ENCODE measurements at places on chromosomes 1 and 21.

GRCh38 chr1:232084584-232085223, 458.1 kb downstream of the DISC1 start:
- DNase-seq: no peak

DNA sequence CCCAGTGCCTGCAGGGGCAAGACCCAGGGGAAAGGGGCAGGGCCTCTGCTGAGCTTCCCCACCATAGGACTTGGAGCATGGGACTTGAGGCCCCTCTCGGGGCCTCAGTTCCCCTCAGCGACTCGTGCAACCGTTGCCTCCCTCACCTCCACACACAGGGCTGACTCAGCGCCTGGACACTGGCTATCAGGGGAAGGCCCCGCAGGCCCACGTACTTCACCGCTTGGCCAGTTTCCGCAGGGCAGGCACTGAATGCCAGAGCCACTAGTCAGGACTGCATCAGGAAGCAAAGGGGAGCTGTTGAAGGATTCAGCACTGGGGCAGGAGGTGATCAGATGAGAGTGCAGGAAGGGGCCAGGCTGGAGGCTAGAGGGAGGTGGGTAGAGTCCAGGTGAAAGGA, 15.5 kb upstream of the FAM131C start:
- no peak for DNase-seq

GRCh38 chr1:226870401-226871279, at the start of gene PSEN2:
Gene PSEN2, plus strand, starts transcription at chr1:226870616. Its CDS starts 11,292 bp downstream, at chr1:226881908.
- DNase-seq: no peak

GRCh38 chr1:18365099-18365705, 115.5 kb upstream of the KLHDC7A start:
- DNase-seq: no peak

- DNase-seq: no peak
Measured at GRCh38 chr1:58041621-58042020, 504.9 kb downstream of the OMA1 start.

DNA sequence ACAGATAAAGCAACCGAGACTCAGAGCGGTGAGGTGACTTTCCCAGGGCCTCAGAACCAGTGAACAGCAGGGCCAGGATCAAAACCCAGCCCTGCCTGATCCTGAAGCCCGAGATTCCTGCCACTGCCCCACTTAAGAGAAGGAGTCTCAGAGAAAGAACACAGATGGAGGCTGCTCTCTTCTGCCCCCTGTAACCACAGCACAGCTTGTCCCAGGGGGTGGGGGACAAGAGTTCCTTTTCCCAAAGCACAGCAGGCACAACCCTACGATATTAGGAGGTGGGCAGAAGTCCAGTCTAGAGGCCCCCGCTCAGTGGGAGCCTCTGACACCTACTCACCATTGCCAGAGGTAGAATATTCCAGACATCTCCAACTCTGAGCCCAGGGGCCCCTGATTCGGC, 24.0 kb upstream of the VWA5B1 start:
- no peak for DNase-seq

DNA sequence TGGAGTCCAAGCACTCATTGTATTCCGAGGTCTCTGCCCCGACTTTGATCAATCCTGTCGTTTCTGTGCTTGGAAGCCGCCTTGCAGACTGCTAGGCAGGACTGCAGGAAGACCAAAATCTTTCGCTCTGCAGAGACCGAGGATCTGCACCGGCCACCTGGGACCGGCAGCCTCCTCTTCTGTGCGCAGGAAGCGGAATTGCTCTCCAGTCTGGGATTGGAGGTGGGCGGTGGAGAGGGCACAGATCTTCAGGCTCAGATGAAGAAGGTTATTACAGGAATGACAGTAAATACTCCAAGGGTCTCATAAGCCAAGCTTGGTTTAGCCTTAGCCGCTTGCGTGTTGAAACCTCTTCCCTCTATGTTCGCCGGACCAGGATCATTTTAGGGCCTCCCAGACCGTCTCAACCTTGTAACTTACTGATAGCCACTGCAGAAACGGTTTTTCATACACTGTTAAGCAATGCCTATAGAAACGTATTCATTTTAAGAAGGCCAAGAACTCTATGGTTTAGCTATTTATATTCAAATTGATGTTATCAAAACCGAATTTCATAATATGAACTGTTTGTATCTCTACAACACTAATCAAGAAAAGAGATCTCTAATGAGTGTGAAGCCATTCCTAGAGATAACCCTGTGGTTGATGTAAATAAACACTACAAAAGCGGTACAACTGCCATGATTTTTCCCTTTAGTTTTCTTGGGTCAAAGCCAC, 1.1 kb downstream of the MIA3 start:
- DNase-seq: no peak

GRCh38 chr21:28867401-28867800, 125.3 kb downstream of the LTN1 start:
- no peak for DNase-seq

DNA sequence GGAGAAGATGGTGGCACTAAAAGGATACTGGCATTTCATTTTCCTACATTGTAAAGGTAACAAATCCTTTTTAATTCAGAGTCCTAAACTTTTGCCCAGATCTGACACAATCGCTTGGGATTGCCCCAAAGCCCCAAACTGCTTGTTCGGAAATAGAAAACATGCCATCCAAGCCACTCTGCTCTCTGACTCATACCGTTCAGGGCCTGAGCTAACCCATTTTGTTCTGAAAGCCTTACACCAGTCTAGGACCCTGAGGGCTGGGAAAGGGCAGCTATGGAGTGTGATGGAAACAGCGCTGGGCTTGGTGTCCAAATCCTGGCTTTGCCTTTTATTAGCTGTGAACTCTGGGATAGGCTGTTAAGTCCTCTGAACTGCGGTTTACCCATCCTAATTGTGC, 159.4 kb upstream of the UBE2U start:
- DNase-seq: no peak

DNA sequence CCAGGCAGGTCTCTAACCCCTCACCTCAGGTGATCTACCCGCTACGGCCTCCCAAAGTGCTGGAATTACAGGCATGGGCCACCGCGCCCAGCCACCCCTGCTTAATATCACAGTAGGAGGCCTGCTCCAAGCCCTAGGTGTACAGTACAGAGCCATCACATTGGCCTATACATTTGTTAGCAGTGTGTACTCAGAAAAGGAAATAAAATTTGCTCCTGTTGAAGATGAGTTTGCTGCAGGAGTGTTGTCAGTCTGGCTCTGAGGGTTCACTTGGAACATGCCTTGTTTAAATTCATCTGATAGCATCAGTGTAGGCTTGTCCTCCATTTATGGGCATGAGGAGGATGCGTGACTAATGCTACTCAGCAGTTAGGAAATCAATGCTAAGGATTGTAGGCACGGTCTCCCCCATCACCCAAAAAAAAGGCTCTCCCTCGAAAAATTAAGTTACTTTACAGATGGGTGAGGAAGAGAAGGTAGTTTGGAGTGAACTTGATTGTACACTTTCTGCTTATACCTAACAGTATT, 4.6 kb upstream of the ENAH start:
- DNase-seq: no peak

DNA sequence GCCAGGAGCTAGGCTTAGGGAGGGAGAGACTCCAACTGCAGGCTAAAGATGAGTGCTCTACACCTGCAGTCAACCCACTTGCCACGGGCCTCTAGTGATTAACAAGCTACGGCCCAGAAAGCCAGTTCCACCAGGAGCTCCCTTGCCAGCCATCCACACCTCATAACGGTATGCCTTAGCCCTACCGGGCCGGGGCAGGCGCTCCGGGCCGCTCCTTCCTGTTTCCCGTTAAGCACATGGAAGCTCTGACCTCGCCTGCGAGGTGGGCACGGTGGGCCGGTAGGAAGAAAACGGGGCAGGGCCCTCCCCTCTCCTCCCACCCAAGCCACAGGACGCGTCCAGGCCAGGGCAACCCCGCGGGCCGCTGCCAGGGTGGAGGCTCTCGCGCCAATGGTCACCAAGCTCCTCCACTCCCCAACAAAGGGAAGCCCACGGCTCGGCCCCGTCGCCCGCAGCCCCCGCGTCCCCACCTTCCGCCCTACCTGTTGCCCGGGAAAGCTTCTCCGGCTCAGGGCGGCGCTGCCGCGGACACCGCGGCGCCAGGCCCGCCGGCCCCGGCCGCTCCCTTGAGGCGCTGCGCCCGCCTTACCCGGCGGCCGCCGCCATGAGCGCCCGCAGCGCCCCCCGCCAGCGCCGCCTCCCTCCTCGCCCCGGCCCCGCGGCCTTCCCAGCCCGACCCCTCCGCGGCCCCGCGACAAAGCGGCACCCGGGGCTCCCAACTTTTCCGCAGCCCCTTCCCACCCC, 627 bp downstream of the CERS2 start:
- no peak for DNase-seq

DNA sequence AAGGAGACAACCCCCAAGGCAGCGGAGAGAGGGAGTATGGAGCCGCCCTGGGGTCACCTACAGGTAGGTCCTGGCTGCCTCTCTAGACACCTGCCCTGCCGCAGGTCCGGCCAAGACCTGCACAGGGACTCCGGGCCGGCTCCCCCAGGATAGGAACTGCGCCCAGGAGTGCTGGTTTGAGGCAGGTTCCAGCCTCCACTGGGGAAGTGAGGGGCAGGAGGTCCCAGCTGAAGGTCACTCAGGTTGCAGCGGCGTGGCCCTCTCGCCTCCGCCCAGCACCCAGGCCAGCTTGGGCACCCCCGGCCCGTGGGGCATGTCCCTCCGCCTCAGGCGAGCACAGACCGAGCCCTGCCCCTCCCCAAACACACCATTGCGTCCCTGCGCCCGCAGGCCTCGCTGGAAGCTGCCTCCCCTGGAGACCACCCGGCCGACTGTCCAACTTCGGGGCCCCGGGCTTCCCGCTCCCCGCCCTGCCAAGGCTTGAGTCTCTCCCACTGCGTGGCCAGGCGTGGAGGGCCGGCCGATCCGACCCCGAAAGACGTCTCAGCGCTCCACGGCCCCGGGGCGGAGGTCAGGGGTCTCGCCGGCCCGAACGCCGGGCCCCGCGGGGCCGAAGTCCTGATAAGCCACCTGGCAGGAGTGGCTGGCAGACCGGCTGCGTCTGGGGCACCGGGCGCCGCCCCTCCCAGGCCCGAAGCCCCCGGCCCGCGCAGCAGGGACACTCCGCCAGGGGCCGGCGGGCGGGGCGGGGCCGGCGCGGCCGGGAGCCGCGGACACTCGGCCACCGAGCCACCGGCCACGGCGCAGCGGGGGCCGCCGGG, 1.4 kb upstream of the SKI start:
- no peak for DNase-seq

GRCh38 chr1:33319186-33319948, 1.5 kb downstream of the A3GALT2 start:
- no peak for DNase-seq

- no peak for DNase-seq
Measured at GRCh38 chr1:157315544-157315943, 177.3 kb upstream of the ETV3 start.
